Right cardiac atrium (tissue), 5 donors: ENCODE measurements at places on chromosomes 2 and 18. TPM values are rescaled to one million over a fixed set of nuclear protein-coding genes. Genes with fewer than 3 reads are reported as not detected.

DNA sequence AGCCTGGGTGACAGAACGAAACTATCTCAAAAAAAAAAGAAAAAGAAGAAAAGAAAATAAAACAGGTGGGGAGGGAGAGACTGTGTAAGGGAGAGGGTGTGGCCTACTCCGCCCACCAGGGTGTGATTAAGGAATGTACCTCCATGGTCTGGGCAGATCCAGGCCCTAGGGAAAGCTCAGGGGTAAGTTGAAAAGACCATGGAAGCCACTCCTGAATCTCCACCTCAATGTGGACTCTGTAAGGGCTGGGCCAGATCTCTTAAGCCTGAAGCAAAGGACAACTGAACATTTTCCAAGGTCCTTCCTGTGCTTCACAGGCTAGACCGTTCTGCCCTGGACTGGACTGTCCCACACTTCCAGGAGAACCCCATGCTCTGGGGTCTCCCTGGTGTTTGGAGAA is 9.7 kb upstream of the ATG16L1 start:
- DNase-seq: no peak

GRCh38 chr2:239129147-239129920 is 271.5 kb downstream of the HDAC4 start:
- DNase-seq: no peak

DNA sequence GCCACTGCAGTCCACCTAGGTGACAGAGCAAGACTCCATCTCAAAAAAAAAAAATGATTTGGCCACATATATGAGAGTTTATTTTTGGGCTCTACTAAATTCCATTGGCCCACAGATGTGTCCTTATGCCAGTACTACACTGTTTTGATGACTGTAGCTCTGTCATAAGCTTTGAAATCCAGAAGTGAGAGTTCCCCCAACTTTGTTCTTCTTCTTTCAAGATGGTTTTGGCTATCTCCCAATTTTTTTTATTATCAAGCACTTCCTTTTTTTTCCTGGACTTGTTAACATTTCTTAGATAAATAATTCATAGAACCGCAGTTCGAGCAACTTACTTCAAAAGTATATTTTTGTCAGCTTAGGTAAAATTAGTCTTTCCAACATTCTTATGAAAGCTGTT is 96.9 kb downstream of the TSHZ1 start:
- DNase-seq: no peak

The ZNF385B gene
- 32.6 TPM for polyA plus RNA-seq
